Psoas muscle (tissue), 8 donors: ENCODE measurements at places on chromosomes 1 and 21. TPM values are rescaled to one million over a fixed set of nuclear protein-coding genes. Genes with fewer than 3 reads are reported as not detected.
A peak's percentile ranks its signal among the peaks of the same experiment; 100 is the strongest.

DNA sequence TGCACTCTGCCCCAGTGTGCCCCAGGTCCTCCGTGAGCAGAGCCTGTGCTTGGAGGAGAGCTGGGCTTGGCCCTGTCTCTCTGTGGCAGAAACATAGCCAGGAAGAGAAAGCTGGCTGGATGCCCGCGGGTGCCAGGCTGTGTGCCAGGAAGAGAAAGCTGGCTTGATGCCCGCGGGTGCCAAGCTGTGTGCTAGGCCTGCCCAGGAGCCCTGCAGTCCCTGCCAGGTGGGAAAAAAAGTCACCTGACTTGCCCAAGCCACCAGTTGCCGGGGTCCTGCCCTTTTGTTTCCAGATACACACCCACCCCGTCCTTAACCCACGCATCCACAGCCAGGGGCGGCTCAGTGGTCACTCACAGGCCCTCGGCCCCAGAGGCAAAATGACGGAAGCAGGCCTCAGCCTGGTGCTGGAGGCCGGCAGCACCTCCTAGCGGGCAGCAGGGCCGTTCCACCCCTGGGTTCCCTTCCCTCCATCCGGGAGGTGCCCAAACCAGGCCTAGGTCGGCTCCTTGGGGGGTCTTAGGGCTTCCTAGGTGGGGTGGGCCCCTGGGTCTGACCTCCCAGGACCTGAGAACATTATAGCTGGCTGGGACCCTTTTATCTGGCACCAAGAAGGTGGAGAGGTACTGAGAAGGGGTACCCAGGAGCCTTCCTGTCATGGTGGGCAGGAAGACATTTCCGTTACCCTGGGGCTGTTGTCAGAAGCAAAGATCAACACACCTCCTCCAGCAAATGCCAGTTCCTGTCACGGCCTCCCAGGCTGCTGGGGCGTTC, 9.1 kb downstream of the ITGB2 start:
- DNase-seq, result peak; percentile 79

Gene DDR2
- 21.2 TPM for total RNA-seq

- no peak for DNase-seq
Measured at GRCh38 chr21:22961258-22961657, 1963.0 kb downstream of the NCAM2 start.

DNA sequence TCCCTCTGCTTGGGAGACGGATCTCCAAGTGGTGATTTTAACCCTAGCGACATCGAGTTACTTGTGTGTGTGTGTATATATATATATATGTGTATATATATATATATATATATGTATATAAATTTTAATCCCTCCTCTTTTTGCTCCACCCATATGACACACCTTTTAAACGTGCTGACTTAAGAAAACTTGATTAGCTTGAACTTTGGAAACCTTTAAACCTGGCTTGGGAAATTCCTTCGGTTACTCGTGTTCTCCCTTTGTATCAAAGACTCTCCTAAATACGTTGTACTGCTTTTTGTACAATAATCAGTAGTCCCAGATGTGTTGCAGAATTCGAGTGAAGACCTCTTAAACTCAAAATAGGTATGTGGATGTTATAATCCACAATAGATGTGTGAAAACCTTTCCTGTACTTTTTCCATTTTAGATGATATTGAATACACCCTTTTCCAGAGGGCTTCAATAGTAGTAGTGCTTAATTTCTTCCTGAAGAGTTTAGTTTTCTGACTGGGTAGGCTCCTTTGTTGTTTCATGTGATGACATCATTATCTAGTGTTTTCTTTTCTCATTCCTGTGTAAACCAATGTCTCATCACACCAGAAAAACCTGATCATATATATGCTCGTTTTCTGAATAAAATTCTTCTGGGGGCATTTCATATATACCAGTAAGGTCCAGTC, 1.4 kb downstream of the RNF11 start:
- no peak for DNase-seq
